ENCODE measurements at places on chromosomes 11 and 22.

DNA sequence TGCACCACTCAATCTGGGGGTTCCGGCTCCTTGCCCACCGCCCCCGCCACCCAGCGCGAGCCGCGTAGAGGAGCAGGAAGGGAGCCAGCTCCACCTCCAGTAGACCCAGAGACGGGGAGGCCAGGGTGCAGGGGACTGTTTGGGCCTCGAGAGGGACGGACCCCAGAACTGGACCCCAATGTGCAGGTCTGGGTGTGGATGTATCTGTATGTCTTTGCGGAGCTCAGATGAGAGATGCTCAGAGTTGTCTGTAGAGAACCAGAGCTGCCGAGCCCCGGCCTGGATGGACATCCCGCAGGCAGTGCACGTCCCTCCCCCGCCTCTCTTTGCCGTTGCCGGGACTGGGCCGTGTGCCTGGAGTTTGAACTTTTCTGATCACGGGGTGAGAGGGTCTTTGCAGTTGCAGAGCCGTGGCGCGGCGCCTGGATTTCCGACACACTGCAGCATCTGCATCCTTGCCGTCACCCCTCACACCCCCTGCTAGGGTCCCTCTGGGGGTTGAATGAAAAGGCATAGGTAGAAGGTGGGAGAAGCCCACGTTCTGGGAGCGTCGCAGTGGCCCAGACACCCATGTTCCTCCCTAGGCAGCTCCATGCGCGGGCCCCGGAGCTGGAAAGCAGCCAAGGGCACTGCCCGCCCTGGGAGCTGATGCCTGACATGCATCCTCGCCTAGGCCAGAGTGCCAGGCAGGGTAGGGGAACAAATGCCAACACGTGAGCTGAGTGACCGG, 105.2 kb downstream of the KCNQ1 start:
- peak; percentile 52 for DNase-seq

GRCh38 chr11:59923813-59924212, 14.4 kb upstream of the OOSP1 start:
- DNase-seq = no peak

DNA sequence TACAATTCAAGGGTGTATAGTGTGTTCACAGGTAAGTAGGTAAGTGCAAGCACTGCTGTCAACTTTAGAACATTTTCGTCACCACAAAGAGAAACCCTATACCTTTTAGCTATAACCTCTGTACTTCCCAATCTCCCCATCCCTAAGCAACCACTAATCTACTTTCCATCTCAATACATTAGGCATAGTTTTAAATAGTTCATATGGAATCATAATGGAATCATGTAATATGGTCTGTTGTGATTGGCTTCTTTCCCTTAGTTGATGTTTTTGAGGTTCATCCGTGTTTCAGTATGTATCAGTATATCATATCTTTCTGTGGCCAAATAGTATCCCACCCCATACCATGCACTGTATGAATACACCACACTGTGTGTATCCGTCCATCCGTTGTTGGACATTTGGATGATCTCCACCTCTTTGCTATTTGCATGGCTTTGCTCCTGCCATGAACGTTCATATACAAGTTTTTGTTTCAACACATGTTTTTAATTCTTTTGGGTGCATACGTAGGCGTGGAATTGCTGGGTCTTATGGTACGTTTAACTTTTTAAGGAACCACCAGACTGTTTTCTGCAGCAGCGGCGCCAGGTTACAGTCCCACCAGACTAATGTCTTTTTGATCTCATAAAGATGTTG, 27.7 kb upstream of the OPCML start:
- DNase-seq = no peak

DNA sequence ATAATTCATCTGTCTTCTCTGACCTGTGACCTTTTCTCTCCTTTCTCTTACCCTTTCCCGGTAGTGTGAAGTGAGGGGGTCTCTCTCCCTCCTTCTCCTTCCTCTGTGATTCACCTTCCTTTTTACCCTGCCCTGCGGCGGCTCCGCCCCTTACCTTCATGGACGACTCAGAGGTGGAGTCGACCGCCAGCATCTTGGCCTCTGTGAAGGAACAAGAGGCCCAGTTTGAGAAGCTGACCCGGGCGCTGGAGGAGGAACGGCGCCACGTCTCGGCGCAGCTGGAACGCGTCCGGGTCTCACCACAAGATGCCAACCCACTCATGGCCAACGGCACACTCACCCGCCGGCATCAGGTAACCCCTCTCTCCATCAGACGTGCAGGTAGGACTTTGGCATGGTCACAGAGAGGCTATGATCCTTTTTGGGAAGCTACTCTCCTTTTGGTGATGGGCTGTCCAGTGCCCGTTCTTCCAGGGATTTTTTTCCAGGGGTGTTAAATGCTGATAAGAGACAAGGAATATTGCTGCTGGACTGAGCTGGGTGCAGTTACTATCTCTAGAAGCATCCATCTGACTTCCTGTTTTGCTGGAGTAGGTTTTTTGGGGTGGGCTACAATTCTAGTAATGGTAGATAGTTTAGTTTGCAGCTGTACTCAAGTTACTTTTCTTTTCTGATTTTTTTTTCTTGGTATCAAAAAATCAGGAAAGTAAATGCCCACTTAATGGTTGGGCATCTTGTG, 29.9 kb downstream of the CTNND1 start:
- no peak for DNase-seq

- no peak for DNase-seq
These were observed 68.4 kb upstream of the LDLRAD3 start for GRCh38 chr11:35875466-35875865.

DNA sequence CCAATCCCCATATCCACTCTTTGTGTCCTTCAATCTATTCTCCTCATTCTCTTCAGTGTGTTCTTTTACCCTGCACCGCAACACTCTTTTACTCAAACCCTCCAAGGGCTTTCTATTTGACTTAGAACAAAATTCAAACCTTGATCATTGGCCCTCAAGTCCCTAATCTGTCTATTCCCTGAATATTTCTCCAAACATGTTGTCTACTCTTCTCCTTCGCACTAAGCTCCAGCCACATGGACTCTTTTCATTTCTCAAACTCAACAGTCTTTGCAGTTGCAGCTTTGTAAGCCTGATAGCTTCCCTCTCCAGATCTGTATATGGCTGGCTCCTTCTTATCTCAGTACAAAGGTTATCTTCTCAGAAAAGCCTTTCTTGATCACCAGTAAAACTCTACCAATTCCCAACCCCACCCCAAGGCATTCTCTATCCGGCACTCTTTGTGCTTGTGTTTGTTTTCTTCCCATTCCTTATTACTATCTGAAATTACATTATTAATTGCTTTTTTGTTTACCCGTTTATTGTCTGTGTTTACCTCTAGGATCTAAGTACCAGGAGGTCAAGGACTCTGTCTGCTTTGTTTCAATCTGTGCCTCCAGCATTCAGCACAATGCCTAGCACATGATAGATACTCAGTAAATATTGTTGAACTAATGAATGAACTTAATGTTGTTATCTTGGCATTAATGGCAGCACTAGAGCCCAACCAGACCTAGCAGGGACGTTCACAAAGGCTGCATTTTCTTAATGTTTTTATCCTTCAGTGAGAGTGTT, 147.4 kb downstream of the BBOX1 start:
- DNase-seq = no peak

DNA sequence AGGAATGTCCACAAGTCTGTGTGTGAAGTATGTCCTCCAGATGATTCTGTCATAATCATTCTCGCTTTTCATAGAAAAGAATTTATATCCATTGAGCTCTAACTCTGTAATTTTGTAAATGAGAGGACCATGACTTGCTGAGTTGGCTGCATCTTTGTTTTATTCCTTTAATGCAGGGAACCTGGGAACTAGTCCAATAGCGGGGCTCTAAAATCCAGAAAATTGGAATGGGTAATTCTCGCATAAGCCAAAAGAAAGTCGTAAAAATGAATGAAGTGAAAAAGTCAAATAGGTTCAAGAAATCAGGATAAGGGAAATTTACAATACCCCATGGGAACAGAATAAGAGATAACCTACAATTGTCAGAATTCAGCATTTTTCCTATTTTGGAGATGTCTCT, 232.5 kb downstream of the RAB38 start:
- no peak for DNase-seq

DNA sequence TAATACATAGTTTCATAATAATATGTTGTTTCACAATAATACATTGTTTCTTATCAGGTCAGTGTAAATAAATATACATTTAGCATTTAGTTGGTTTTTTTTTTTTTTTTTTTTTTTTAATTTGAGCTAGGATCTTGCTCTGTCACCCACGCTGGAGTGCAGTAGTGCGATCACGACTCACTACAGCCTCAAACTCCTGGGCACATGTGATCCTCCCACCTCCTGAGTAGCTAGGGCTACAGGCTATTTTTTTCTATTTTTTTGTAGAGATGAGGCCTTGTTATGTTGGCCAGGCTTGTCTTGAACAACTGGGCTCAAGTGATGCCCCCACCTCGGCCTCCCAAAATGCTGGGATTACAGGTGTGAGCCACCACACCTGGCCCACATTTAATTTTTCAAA, 43.5 kb downstream of the MIAT start:
- no peak for DNase-seq

DNA sequence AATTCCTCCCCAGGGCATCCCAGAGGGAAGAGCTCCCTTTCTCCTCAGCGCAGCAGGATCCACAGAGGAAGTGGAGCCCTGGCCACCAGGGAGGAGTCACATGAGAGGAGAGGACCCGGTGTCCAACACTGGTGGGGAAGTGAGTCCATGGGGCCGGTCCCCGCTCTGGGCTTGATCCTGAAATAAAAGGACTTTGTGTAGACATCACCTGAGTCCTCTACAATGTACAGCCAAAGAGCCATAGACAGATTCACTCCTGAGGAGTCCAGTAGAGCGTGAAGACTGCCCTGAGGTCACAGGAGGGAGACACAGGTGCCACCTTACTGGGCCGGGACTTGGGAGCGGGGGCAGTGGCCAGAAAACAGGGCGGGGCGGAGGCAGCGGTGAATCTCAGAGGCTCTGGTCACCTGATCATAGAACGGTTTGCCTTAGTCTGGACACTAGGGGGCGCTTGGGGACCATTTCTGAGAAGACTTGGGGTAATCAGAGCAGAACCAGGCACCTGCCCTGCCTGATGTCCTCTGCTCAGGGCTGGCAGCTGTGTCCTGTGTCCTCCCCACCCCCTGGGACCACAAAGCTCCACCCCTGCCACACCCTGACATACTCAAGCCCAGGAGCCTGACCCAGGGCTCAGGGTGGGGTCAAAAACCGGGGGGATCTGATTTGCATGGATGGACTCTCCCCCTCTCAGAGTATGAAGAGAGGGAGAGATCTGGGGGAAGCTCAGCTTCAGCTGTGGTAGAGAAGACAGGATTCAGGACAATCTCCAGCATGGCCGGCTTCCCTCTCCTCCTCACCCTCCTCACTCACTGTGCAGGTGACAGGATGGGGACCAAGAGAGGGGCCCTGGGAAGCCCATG, 112.7 kb downstream of the VPREB1 start:
- DNase-seq = peak; percentile 51

DNA sequence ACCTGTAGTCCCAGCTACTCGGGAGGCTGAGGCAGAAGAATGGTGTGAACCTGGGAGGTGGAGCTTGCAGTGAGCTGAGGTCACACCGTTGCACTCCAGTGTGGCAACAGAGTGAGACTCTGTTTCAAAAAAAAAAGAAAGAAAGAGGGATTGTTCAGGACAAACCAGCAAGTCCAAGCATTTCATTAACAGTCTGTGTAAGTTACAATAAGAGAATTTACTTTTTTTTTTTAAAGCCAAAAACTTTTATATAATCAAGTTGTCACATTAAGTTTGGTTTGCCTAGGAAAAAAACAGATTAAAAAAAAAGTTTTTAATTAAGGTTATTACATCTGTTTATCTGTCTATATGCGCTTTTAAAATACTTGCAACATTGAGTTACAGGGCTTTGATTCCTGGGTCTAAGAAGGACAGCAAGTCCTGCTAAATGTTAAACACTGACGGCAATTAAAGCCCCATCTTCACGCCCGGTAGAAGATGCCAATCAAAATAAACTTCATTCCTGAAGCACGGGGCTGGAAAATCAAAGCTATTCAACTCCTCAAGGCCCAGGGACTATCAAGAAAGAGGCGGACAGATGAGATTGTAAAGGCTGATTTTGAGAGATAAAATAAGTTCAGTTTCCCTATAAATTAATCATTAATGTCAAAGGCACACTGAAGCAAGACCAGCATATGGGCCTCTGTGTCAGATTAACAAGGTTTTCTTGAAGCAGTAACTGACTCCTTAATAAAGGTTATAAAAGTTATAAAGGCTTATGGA, 10.7 kb downstream of the TMEM138 start:
- DNase-seq = no peak

Data from amygdala (tissue), 56 donors.